ENCODE measurements at places on chromosomes 12 and 14.

GRCh38 chr12:65010437-65010836 is 110.7 kb downstream of the WIF1 start:
- no peak for DNase-seq

DNA sequence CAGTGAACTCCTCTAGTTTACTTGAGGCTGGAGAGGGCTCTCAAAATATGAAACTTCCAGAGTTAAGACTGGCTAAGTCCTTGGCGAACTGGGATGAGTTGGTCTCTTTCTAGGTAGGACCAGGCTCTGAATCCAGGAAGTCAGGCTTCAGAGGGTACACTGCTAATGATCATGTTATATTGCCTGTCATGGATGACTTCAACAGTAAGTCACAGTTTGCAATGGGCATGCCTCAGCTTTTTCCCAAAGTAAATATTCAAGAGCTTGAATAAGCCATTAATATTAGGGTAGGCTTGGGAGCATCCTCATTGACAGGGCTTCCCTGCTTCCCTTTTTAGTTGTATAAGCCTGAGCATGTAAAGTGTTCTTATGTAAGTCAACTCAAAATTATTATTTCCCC is 61.7 kb upstream of the PTHLH start:
- DNase-seq, result no peak

DNA sequence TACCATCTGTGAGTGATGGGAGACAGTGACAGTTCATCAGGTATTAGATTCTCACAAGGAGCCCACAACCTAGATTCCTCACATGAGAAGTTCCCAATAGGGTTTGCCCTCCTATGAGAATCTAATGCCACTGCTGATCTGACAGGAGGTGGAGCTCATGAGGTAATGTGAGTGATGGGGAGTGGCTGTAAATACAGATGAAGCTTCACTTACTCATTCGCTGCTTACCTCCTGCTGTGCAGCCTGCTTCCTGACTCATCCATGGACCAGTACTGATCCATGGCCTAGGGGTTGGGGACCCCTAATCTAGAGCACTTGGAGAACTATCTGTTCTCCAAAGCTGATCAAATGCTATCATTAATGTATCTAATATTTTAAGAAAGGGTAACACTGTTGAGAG is 17.7 kb downstream of the CLEC2D start:
- DNase-seq, result no peak

- peak; percentile 44 for DNase-seq
These were observed 278.9 kb downstream of the DPF3 start for GRCh38 chr14:72614891-72615415.

DNA sequence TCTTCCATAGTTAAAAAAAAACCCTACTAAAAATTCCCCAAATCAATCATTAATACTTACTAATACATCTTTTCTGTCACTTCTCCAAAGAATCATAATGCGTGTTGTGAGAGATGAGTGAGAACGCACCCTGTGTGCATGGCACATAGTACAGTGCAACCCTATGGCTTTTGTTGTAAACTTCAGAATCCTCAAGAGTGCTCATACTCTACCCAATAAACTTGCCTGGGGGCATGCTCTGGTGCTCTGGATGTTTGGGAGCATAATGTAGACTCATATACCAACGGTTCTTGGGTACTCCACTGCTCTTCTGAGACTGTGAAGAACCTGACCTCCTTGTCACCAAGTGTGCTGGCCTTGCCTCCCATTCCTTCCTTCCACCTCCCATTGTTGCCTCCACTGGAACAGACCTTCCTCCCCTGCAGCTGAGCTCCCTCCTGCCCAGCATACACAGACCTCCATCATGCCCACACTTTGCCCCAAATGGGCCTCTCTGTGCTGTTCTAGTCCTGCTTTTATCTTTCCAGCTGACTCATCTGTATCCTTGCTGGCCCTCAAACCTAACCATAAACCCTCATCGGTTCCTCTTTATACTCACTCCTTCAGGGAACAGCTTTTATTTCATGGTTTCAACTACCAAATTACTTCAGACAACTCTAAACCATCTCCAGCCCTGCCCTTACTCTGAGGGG is 8.9 kb downstream of the DCP1B start:
- no peak for DNase-seq

- no peak for DNase-seq
These were observed 314.1 kb upstream of the LRIG3 start for GRCh38 chr12:59234391-59234790.

GRCh38 chr14:75242546-75243273 is 35.9 kb upstream of the FOS start:
- DNase-seq, result no peak

- DNase-seq, result no peak
These were observed 20.3 kb upstream of the TMX1 start for GRCh38 chr14:51219473-51220448.

DNA sequence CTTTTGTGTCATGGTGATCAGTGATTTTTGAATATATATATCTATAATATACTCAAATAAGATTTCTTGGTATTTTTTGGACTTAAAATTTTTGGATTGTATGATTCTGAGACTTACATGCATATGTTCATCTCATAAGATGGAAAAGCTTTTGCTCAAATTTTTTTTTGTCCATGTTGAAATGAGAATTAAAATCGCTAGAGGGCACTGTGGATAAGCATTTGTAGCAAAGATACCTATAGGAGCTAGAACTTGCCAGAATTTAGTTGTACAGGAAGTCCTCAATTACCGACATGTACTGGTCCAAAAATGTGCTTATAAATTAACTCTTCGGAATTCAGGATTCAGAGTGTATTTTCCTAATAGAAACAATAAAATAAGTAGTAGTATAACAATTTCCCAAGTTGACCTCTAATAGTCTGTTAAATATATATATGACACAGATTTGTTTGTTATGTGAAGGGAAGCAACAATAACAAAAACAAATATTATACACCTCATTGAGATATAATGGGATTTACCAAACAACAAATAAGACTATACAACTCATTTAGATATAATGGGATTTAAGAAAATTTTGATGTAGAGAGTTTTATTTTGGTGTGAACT is 179.6 kb downstream of the TMEM117 start:
- no peak for DNase-seq

DNA sequence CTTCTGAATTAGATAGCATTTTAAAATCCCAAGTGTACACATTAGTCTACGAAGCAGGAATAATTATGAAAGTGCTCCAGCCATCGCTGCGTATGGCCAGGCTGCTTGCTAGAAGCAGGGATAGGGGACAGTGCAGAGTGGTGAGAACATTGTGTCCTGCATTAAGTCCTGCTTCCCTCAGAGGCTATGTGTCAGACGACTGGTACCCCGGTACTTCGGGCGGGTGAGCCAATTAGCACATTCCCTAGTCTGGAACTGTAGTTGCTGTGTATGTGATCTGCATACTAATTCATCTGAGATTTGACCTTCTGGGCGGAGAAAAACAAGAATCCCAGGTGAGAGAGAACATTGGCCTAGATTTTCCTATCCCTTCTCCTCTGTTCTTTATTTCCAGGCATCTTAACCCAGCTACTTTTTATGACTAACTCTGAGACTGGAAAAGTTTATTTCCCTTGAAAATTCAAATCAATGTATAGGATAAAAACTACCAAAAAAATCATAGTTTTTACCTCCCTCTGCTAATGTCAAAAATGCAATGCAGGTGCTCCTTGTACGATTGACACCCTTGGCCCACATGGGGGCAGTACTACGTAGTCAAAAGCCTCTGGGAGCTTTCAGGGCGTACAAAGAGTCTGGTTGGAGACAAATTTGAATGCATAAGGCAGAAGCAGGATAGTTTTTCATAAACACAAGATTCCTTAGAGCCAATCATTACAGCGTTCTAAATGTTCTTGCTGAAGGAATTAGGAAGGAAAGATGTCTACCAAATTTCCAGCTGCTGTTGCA is 764.3 kb downstream of the NOVA1 start:
- no peak for DNase-seq

- no peak for DNase-seq
These were observed 663.4 kb downstream of the SLC16A7 start for GRCh38 chr12:60259225-60259624.

DNA sequence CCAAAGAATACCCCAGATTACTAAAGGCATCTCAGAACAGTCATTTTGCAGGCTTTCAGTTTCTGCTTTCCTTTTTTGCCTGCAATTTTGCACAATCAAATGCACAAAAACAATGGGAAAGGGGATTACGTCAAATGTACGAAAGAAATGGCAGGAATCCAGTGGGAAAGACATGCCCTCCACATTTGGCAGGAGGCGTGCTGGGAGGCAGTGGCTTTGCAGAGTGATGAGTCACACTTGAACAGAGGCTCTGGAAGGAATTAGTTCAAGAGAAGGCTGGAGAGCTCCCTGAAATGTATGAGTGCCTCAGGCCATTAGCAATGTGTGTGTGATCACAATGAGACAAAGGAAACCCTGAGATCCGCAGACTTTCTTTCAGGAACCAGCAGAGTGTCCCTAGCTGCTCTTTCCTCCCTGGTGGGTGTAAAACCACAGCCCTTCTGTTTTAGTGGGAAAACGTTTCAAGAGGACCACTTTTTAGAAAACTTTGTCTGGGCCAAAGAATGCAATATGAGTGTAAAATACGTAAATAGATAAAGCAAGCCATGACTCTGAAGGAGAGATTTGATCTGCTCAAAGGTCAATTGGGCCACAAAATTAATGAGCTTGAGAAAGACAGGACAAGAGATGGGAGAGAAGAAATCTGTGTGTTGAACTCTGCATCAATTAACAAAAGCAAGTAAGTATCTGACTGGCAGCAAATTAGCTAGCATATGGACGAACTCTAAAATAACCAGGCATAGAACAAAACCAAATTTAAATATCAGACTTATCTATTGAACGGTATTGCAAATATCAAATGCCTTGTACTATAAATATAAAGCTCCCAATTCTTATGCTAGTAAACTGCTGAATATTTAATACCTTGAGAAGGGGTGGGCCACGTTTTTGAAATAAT is 155.4 kb upstream of the PDE3A start:
- peak; percentile 75 for DNase-seq

GRCh38 chr12:49557917-49558215 is 10.1 kb downstream of the MCRS1 start:
- DNase-seq, result no peak

DNA sequence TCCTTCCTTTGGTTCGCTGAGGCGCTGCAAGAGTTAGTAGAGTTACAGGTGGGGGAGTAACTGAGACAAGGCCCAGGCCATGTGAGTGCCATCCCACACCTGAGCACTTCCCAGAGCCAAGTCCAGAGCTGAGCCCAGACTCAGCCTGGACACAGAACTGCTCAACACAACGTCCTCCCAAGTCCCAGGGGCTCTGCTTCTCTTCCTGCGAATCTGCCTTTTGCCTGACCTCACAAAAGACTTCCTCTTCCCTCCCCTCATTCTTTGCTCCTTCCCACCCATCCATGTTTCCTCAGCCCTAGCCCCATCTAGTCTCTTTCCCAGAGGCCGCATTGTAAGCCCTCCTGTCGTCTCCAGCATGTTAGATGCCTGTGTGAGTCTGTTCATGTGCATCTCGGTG is 16.6 kb upstream of the MCRS1 start:
- DNase-seq, result peak; percentile 35

DNA sequence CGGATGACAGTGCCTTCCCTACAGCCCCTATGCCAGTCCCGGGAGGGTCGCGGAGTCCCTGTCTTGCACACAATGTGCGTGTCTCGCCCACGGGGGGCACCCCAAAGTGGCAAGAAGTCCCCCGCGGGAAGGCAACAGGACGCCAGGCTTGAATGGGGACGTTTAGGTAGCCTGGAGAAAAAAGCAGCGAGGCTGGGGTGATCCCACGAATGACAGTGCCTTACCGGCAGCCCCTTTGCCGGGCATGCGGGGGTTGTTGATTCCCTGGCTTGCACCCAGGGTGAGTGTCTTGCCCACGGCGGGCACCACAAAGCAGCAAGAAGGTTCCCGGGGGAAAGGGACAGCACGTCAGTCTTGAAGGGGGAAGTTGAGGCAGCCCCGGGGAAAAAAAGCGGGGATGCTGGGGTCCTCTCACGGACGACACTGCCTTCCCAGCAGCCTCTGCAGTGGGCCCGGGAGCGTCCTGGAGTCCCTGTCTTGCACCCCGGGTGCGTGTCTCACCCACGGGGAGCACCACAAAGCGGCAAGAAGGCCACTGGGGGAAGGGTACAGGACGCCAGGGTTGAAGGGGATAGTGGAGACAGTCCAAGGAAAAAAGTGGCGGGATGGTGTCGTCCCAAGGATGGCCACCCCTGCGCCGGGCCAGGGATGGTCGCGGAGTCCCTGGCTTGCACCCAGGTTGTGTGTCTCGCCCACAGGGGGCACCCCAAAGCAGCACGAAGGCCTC is 156.8 kb upstream of the ALG10B start:
- no peak for DNase-seq

DNA sequence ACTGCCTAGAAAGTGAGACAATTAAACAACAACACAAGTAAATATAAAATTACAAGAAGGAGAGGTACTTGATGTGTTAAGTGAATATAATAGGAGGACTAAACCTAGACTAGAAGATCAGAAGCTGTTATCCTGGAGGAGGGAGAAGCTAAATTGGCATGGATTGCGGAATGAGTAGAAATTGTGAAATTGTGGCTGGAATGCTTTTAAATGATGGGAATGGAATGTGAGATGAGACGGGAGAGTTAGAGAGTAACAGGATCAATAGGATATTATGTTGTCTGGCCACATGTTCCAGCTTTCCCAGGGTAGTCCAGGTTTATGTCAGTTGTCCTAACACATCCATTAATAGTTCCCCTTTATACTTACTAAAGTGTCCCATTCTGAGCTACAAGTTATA is 44.0 kb upstream of the CPNE8 start:
- no peak for DNase-seq

- no peak for DNase-seq
These were observed 78.8 kb upstream of the NRXN3 start for GRCh38 chr14:78091361-78091760.

DNA sequence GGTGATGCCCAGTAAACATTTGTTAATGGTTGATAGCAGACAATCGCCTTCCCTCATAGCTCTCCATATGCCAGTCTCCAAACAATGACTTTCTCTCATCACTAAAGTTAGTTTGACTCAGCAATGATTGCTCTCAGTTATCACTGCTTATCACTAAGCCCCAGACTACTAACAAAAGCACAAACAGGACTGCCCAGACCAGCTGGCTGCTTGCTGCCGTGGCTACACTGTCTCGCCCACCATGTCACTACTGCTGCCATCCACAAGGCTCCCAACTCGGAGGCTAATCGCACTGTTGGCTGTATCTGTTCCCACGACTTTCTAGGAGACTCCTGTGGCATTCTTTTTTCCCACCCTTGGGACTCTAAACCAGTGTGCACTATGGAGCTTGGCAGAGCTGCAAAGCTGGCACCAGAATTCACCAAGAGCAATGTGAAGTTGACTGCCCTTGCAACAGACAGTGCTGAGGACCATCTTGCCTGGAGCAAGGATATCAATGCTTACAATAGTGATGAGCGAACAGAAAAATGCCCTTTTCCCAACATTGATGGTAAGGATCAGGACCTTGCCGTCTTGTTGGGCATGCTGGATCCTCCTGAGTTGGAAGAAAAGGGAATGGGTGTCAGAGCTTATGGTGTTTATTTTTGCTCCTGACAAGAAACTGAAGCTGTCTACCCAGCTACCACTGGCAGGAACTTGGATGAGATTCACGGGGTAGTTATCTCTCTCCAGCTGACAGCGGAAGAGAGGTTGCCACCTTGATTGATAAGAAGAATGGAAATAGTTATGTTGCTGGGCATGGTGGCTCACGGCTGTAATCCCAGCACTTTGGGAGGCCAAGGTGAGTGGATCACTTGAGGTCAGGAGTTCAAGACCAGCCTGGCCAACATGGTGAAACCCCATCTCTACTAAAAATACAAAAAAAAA is 27.1 kb upstream of the NR2C1 start:
- DNase-seq, result no peak

Data from ascending aorta (tissue), 2 donors.